ENCODE measurements at places on chromosomes 12 and 14.

DNA sequence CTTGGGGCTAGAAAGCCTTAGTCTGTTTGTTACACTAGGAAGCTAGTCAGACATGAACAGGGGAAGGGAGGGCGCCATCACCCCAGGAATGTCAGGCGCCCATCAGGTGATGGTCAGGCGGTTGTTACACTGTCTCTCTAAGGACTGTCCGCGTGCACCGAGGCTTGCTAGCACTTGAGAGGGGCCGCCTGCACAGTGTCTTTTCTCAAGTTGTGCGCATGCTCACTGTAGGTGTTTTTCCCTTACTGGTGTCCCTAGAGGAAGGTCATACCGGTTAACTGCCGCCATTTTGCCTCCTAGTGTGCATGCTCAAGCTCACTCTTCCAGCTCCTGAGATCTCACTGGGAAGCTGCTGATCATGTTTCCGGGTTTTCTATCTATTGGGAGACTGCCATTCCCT, 855.0 kb upstream of the TMEM132C start:
- no peak for DNase-seq

DNA sequence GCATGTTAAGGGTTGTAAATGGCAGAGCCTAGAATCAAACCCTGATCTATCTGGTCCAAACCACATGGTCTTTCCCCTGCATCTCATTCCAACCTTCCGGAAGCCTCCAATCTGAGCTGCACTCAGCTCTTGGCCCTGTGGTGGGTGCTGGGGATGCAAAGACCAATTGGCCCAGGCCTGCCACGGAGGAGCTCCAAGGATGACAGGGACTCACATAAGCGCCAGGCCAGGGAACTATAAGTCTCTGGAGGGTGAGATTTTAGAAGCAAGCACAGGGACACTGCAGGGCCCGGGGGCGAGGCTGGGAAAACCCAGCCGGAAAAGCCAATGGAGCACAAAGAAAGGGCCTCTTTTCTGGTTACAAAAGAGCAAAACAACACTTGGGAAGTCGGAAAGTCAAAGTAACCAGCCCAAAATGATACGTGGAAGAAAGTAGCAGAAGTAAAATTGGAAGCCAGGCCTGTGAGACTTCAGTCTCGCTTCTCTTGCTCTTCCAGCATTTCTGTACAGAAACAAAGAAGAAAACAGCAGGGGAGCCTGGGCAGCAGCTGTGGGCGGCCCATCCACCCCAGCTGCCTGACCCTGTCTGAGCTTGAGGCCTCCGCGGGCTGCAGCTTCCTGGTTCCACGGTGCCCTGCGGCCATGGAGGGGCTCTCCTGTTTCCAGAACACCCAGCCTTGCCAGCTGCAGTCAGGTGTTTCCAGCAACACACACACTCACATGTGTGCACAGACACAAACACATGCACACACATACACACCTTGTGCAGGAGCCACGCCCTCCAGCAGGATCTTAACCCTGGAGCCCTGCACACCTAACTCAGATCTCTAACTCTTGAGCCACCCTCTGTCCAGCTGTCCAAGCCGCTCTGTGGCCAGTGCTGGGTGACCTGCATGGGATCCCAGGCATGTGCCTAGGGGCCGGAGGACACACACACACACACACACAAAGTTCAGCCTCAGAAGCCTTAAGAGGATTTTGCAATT, 178.2 kb downstream of the BCL11B start:
- DNase-seq = no peak

DNA sequence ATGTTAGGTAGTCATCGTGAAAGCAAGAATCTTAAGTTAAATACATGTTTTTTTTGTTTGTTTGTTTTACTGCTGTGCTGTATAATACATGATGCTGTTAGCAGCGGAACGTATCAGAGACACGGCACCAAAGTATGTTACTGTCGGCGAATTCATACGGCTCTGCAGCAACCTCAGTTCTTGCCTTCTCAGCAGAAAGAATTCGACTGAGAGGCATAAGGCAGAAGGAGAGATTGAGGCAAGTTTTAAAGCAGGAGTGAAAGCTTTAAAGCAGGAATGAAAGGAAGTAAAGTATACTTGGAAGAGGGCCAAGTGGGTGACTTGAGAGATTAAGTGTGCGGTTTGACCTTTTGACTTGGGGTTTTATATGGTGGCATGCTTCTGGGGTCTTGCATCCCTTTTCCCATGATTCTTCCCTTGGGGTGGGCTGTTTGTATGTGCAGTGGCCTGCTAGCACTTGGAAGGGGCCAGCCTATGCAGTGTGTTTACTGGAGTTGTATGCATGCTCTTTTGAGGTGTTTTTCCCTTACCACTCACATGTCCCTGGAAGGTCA, 23.7 kb downstream of the LEMD3 start:
- no peak for DNase-seq

DNA sequence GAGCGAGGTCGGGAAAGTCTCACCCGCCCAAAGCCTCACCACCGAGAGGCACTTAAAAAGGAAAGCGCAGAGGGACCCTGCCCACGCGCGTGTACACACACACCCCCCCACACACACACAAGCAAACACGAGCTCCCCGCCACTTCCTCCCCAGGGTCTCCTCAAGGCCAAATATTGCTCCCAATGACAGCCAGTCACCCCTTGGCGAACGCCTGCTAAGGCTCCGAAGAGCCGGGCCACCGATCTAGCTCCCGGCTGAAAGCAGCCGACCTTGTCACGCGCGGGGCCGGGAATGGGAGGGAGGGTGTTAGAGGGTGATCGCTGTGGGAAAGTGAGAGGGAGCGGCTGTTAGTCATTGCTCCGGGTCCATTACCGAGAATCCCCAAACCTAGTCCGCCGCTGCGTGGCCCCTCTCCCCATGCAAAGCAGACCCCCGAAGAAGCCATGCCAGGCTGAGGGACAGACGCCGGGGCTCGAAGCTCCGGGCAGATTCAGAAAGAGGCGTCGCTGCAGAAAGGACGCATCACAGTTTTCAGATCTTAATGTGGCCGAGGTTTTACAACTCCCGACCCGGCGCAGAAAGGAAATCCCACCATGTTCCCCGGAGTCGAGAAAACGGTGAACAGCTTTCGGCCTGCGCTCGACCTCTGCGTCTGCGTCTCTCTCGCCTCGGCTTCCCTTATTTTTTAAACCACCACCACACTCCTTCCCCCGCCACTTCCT, 2.6 kb downstream of the BMP4 start:
- no peak for DNase-seq

DNA sequence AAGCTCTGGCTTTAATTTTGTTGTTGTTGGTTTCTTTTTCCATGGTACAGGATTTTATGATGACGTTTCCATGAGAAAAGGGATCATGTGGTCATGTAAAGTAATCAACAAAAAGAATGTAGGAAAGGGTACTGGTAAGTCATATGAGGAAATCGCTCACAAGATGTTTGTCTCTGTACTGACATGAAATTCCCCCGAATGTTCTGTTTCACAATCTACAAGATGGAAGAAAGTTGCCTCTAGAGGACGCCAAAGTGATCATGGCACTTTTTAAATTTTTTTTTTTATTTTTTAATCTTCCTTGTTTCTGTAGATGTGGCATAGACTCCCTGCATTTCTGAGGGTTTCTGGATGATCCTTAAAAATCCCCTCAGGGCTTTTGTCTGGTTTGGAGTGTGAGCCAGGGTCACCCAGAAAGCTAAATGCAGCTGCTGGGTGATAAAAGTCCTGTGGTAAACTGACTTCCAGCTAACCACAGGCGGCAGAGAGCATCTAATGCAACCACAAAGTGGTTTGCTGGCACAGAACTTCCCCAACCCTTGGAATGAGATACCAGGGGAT, 393.5 kb downstream of the CCDC91 start:
- DNase-seq = peak; percentile 89

DNA sequence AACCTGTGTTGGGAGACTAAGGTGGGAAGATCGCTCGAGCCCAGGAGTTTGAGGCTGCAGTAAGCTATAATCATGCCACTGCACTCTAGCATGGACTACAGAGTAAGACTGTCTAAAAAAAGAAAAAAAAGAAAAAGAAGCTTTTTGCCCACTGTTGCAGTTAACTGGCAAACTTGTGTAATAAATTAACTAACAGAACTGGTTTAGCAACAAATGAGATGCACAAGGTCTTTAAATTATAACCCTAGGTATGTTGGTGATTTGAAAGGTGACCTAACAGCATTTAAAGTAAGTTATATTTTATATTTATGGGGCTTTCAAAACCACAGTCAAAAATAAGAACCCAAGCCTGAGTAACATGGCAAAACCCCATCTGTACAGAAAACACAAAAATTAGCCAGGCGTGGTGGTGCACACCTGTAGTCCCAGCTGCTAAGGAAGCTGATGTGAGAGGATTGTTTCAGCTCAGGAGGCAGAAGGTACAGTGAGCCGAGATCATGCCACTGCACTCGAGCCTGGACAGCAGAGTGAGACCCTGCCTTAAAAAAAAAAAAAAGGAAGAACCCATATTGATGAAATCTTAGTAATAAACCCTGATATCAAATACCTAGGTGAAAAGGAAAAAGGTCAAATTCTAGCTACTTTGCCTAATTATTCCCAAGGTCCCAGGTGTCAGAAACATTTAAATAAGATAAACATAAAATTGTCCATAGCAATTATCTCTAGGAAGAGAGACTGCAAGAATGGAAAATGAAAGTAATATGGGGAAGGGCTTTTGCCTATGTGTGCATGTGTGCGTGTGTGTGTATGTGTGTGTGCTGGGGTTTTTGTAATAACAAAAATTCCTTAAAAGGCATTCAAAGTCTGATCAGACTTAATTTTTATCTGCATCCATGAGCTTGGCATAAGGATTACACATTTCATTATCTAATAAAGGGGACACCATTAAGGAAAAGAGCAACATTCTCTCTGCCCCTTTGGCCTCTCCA, 15.4 kb downstream of the SYNE2 start:
- DNase-seq = no peak

DNA sequence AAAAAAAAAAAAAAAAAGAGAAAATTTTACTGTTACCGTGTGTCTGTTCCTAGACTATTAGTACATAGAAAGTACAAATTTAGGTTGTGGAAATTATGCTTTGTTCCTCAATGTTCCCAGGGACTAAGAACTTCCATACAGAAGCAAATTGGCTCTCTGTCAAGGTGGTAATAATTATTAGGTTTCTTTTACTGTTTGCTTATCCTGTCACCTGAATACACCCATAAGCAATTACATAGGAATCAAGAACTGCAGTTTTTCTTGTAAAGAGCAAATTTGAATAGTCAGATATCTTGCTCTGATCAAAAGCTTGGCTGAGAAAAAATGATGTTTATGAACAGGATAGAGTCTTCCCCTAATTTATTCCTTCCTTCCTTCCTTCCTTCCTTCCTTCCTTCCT, 191.2 kb downstream of the AEBP2 start:
- no peak for DNase-seq

GRCh38 chr12:107336695-107337094, 243.3 kb upstream of the CRY1 start:
- no peak for DNase-seq

DNA sequence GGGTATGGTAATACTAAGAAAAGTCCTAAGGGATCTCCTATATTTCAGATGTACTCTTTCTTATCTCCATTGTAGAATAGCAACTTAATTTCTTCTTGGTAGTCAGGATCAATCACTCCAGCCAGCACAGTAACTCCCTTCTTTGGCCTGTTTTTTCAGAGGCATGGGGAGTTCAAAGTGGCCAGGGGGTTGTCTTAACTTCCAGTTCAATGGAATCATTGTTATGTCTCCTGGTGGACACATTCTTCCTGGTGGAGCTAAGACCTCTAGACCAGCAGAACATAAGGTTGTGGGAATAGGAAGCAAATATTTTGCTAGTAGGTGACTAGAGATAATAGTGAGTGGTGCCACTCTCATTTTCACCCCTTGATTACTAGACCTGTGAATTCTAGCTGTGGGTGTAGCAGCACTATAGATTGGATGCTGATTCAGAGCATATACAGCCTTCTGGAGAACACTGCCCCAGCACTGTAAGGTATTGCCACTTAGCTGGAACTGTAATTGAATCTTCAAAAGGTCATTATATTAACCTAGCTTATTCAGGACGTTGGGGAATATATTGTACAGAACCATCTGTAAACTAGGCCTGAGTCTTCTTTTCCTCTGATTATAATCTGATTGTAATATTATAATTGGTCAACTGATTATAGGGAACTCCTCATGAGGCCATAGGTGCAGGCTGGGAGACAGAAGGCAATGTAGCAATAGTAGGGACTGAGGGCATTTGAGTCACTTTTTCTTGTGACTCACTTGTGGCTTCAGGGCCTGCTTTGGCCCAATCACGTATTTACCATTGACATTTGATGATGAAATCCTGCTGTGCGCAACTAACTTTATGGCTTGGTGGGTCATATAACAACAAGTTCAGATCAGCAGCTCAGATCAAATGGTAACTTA, 60.2 kb upstream of the ATP2B1 start:
- DNase-seq = peak; percentile 90

- DNase-seq = no peak
Observed at GRCh38 chr14:94638961-94639817, 27.0 kb downstream of the SERPINA3 start.

DNA sequence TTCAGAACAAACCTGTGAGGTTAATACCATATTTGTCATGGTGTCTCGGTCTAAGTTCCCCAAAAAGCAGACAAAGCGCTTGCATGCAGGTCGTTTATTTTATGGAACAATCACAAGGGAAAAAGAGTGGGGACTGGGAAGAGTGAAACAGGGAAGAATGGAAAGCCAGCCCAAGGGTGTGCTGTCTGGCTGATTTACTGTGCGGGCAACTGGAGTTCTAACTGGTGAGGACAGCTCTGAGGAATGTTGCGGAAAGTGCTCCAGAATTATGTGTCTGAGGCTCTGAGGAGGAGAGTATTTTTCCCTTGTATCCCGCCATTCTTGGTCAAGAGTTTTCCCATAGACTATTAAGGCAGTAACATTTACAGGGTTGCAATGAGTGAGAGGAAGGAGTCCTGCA, 465.4 kb downstream of the RMST start:
- DNase-seq = no peak

DNA sequence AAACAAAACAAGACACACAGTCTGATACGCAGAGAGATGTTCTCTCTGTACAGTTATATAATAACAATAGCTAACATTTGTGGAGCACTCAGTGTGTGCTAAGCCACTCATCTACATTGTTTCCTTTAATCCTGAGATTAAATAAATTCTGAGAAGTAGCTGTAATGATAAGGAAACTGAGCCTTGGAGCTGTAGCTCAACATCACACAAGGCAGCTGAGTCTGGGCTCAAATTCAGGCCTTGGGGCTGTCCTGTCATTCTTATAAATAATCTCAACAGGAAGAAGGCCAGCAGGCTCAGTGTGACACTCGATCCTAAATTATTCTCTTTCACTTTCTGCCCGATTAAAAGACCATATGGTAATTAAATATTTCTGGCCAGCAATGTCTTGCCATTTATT, 24.5 kb downstream of the CDKN1B start:
- no peak for DNase-seq

DNA sequence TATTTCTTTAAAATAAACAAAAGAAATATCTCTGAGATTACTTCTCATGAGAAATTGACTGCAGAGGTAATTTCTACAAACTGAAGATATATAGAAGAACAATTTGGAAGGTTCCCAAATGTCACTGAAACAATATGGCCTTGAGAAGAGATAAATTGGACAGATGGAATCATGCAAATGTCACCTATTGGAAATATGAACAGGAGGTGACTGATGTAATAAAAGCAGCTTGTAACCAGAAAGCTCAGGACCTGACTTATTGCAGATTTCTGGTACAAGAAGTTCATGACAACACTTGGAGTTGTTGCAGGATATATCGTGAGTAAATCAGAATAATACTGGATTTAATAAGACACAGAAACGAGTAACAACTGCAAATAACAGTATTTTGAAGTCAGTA, 93.3 kb upstream of the TRHDE start:
- no peak for DNase-seq
